ENCODE measurements at places on chromosomes 1 and 21. TPM values are rescaled to one million over a fixed set of nuclear protein-coding genes. Genes with fewer than 3 reads are reported as not detected.

Gene ARV1
- 17.1 TPM for total RNA-seq

Gene MRPL20
- total RNA-seq = 119 TPM

Gene CD1E
- total RNA-seq = not detected

Gene CFHR2
- not detected for total RNA-seq

Gene OR2AK2
- not detected for total RNA-seq

Gene HES2
- 0.92 TPM for total RNA-seq

Gene ZNF593OS
- 0.19 TPM for total RNA-seq

Gene KCNE2
- not detected for total RNA-seq

Gene NPPA
- not detected for total RNA-seq

Gene TNFRSF18
- total RNA-seq = not detected

Gene SLC22A15
- total RNA-seq = 1.9 TPM

Gene CR1
- total RNA-seq = not detected

Gene KCNT2
- total RNA-seq = 4.2 TPM

Gene OR2L13
- not detected for total RNA-seq

Gene CCDC27
- not detected for total RNA-seq

Gene ATP1A2
- total RNA-seq = under 0.01 TPM

Gene XCL2
- total RNA-seq = not detected

Gene SPRR1A
- not detected for total RNA-seq

Gene TMPRSS2
- not detected for total RNA-seq

Gene CD48
- not detected for total RNA-seq

Gene MROH9
- total RNA-seq = 0.06 TPM

Gene ANGPTL3
- not detected for total RNA-seq

Gene NSL1
- total RNA-seq = 24.0 TPM

Gene CASQ2
- total RNA-seq = not detected
